ENCODE measurements at places on chromosomes 2 and 18. TPM values are rescaled to one million over a fixed set of nuclear protein-coding genes. Genes with fewer than 3 reads are reported as not detected.

GRCh38 chr2:140584471-140584870 is 1546.3 kb downstream of the LRP1B start:
- no peaks in the 10 kb centered on the region for H3K27me3 ChIP-seq
- no peak overlapping the region for H3K4me3 ChIP-seq
- H3K36me3 ChIP-seq: no peaks in the 10 kb centered on the region
- DNase-seq: no peak
- no peak overlapping the region for H3K27ac ChIP-seq
- no peaks in the 10 kb centered on the region for H3K4me1 ChIP-seq

NYAP2 gene
- not detected for total RNA-seq

DNA sequence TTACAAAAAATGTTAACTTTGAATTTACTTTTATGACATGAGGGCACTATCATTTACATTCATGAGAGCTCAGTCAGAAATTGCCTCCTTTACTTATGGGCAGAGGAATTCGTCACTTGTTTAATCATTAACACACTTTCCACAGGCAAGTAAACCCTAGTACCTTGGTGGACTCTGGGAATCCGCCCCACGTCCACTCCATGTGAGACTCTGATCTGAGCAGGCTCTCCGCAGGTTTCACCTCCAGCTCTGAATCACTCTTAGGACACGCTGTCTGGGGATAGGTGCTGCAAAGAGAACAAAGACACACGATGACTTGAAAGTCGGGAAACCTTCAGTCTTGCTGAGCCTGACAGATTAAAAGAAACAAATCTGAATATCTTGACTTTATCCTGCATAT is 73.6 kb downstream of the LPIN2 start:
- H3K36me3 ChIP-seq: no peaks in the 10 kb centered on the region
- no peak overlapping the region for H3K27ac ChIP-seq
- H3K27me3 ChIP-seq: no peaks in the 10 kb centered on the region
- no peak for DNase-seq

DNA sequence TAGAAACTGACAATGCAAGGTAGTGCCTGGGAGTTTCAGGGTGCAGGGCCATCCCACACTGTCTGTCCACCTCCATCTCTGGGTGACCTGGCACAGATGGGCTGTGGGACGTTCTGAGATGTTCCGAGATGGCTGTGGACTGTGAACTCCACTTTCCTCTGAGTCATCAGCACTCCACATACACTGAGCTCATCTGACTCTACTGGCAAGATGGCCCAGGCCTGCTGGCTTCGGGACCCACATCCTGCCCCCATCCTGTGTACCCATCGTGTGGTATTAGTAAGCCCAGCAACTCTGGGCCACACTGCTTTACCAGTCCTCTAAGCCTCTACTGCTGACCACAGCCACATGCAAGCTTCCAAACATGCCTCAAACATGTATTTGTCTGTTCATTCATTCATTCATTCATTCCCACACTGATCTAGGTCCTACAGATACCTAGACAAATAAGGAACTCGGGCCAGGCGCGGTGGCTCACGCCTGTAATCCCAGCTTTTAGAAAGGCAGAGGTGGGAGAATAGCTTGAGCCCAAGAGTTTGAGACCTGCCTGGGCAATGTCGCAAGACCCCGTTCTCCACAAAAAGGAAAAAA is 124.8 kb upstream of the CXCR4 start:
- H3K4me1 ChIP-seq: peaks cover 52% of the 10 kb centered on the region
- H3K27ac ChIP-seq: no peak overlapping the region
- no peaks in the 10 kb centered on the region for H3K27me3 ChIP-seq
- DNase-seq: no peak
- H3K36me3 ChIP-seq: no peaks in the 10 kb centered on the region

DNA sequence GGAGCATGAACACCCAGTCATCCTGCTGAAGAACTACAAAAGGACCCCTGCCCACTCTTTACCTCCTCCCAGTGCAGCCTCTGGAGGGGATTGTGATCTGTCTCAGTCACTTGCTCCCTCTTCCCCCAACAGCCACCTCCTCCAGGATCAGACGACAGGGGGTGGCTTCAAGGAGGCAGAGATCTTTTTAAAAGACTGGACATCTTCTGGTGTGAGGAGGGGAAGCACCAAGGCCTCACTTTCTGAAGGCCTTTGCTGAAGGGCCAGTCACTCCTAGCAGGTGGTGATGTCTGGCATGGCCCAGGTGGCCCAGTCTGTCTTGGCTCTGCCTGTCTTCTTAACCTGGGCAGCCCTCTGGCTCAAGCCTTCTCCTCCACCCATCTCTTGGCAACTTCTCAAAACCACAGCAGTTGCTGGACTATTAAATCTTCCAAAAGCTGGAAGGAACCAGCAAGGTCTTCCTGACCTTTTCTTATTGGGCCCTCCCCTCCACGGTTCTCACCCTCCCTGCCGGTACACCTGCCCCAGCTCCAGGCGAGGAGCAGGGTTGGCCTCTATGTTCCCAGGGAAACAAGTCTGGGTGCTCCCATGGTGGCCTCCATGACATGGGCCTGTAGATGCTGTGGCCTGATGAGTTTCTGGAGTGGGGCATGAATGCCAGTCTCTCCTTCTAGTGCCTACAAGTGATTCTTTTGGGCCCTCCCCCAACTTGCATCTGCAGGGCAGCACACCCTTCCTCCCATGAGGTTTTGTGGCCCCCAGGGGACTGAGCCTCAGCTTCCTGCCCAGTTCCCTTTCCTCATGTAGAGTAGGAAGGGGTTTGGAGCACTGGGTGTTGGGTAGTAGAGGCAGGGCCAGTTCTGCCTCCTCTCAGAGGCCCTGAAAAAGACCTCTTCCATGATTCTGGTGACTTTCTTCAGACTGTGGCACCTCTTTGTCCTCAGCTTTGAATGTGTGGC is 5.0 kb upstream of the ATP6V1B1 start:
- H3K4me3 ChIP-seq: no peak overlapping the region
- H3K36me3 ChIP-seq: no peaks in the 10 kb centered on the region
- H3K4me1 ChIP-seq: no peaks in the 10 kb centered on the region
- DNase-seq: no peak
- no peak overlapping the region for H3K27ac ChIP-seq

GRCh38 chr2:226048611-226049010 is 649.1 kb downstream of the NYAP2 start:
- no peaks in the 10 kb centered on the region for H3K27me3 ChIP-seq
- H3K27ac ChIP-seq: peak overlapping the region; percentile 83
- H3K36me3 ChIP-seq: no peaks in the 10 kb centered on the region
- H3K4me1 ChIP-seq: peaks cover 79% of the 10 kb centered on the region

MOGAT1 gene
- 0.22 TPM for total RNA-seq

BARD1 gene
- total RNA-seq: 19.3 TPM

DNA sequence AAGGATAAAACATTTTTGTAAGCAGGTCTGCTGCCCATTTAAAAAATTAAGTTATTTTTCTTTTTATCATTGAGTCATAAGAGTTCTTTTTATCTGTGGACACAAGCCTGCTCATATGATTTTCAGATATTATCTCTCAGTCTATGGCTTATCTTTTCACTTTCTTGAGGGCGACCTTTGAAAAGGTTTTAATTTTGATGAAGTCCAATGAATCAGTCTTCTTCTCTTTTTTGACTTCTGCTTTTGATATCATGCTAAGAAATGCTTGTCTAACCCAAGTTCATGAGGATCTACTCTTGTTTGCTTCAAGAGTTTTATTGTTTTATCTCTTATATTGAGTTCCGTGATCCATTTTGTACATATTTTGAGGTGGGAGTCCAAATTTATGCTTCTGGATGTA is 36.5 kb downstream of the PSMD14 start:
- peaks cover 5% of the 10 kb centered on the region for H3K36me3 ChIP-seq
- H3K27me3 ChIP-seq: no peaks in the 10 kb centered on the region
- H3K27ac ChIP-seq: no peak overlapping the region
- no peak overlapping the region for H3K4me3 ChIP-seq
- no peak for DNase-seq

LHCGR gene
- total RNA-seq: not detected

DNA sequence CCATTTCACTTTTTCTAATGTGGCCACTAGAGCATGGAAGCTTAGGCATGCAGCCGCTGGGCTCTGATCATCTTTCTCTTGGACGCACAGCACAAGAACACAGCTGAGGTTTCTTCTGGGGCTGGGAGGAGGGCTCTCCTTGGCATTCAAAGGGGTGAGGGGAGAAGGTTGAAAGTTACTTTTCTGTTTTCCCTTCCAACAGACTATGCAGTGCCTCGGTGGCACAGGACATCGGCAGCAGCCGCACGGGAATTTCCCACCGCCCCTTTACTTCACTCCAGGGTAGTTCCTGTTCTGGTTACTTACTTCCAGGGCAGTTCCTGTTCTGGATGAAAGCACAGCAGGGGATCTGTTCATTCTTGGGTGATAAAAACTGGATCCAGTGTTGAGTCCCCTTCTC is 18.9 kb upstream of the MAL start:
- H3K36me3 ChIP-seq: no peaks in the 10 kb centered on the region
- no peaks in the 10 kb centered on the region for H3K27me3 ChIP-seq
- H3K4me1 ChIP-seq: no peaks in the 10 kb centered on the region
- no peak overlapping the region for H3K4me3 ChIP-seq
- H3K27ac ChIP-seq: no peak overlapping the region

DNA sequence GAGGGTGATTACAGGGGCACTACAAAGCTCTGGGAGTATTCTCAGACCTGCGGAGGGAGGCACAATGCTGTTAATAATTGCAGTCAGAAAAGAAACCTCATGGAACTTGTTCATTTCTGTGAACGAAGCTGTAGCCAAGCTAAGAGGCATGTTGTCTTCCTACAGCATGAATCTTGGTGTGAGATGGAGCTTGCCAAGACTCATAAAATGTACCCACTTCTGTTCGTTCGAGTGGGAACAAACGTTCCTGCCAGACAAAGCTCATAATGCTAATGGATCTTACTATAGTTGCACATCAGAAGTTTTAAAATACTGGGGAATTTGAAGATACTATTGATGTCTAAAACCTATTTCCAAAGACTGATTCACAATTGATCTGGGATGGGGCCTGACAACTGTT is 489.1 kb downstream of the ZEB2 start:
- H3K27ac ChIP-seq: no peak overlapping the region
- H3K36me3 ChIP-seq: no peaks in the 10 kb centered on the region
- DNase-seq: no peak

All from HCT116 (cell line).